ENCODE measurements at places on chromosomes 4 and X. TPM values are rescaled to one million over a fixed set of nuclear protein-coding genes. Genes with fewer than 3 reads are reported as not detected.

The IL2RG gene
- total RNA-seq = not detected

GRCh38 chr4:143338313-143338712 is 1.6 kb downstream of the GAB1 start:
- H3K4me1 ChIP-seq = peaks cover 5% of the 10 kb centered on the region
- H3K4me3 ChIP-seq = peak overlapping the region; percentile 88
- DNase-seq = no peak

GRCh38 chr4:38538517-38538916 is 125.5 kb upstream of the KLF3 start:
- no peak overlapping the region for H3K27ac ChIP-seq
- H3K27me3 ChIP-seq = no peaks in the 10 kb centered on the region
- no peaks in the 10 kb centered on the region for H3K4me1 ChIP-seq

The PABPC1L2B gene
- total RNA-seq = not detected

- no peaks in the 10 kb centered on the region for H3K4me1 ChIP-seq
- H3K4me3 ChIP-seq = no peak overlapping the region
- no peaks in the 10 kb centered on the region for H3K27me3 ChIP-seq
- no peaks in the 10 kb centered on the region for H3K36me3 ChIP-seq
Measured at GRCh38 chr4:182179105-182179504, 64.1 kb upstream of the TENM3 start.

GRCh38 chr4:179110356-179110755 is 1668.1 kb upstream of the AGA start:
- H3K4me3 ChIP-seq = no peak overlapping the region
- H3K4me1 ChIP-seq = no peaks in the 10 kb centered on the region
- no peaks in the 10 kb centered on the region for H3K27me3 ChIP-seq
- H3K36me3 ChIP-seq = no peaks in the 10 kb centered on the region

GRCh38 chrX:40109288-40110008 is 11.7 kb upstream of the BCOR start:
- peak overlapping the region; percentile 54 for H3K4me3 ChIP-seq
- peak overlapping the region; percentile 44 for H3K27ac ChIP-seq
- H3K27me3 ChIP-seq = no peaks in the 10 kb centered on the region
- no peak for DNase-seq

DNA sequence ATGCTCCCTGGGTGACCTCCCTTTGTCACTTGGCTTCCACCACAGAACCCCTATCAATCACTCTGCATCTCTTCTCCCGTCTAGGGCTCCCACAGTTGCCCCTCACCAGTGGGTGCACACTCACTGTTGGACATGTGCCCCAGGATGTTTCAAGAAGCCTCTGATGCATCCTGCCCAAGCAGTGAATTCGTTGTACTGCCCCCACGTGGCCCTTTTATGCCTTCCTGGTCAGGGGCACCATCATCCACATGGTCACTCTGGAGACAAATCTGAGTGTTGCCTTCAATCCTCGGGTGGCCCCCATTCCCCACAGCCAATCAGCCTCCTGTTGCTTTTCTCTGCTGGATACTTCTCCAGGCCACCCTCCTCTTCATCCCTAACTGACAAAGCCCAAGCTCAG is 12.2 kb downstream of the ITIH6 start:
- H3K4me1 ChIP-seq = no peaks in the 10 kb centered on the region
- no peaks in the 10 kb centered on the region for H3K36me3 ChIP-seq
- no peak for DNase-seq
- no peak overlapping the region for H3K27ac ChIP-seq

The ASB12 gene
- total RNA-seq = not detected

DNA sequence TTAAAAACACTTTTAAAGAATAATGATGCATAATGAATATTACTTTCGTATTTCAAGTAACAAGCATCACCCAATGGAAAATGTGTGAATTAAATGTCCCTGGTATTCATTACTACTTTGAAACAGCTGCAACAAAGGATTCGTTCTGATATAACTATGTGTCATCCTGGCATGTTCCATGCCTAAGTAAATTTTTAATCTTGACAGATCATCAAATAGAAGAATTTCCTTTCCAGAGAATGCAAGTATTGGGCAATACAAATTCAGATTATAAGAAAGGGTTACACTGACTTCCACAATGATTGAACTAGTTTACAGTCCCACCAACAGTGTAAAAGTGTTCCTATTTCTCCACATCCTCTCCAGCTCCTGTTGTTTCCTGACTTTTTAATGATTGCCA is 105.3 kb downstream of the SPCS3 start:
- DNase-seq = no peak
- no peaks in the 10 kb centered on the region for H3K36me3 ChIP-seq
- H3K27me3 ChIP-seq = no peaks in the 10 kb centered on the region
- H3K4me3 ChIP-seq = no peak overlapping the region
- H3K27ac ChIP-seq = no peak overlapping the region
- no peaks in the 10 kb centered on the region for H3K4me1 ChIP-seq

Data from PC-9 (cell line).